ENCODE measurements at places on chromosomes 4 and X.

GRCh38 chr4:120682981-120683380, 239.5 kb downstream of the PRDM5 start:
- DNase-seq, result peak; percentile 10

DNA sequence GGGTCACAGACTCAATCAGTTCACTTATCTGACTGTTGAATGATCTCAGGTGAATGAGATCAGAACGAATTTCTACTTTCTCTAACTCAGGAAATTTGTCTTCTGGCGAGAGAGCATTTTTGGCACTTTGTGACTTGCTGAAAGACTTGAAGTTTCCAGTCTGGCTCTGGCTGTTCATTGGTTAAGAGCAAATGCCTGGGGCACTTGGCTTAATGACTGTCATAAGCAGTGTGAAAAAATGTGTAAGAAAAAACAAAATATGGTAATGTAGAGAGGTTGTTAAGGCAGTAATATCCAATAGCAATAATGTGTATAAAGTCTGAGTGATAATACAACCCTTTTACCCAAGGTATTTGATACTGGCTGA, 71.3 kb upstream of the PGRMC2 start:
- DNase-seq, result no peak

DNA sequence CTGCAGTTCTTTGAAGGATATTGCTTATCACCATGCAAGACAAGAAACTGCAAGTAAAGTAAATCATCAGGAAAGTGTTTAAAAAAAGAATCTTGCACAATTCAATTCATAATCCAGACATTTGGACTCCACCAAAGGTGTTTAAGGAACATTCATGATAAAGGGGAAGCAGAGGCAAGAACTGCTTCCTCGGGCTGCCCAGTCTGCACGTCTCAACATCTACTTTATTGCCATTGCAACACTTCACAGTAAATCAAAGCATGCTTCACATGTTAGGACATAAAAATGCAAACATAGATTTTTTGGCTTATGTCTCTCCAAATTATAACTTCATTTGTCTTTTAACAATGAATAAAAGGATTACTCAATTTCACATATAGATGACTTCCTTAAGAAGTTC, 42.5 kb downstream of the MID1 start:
- no peak for DNase-seq

- peak; percentile 96 for DNase-seq
These were observed 319.1 kb downstream of the GPAT3 start for GRCh38 chr4:83855044-83855443.

- no peak for DNase-seq
These were observed 78.0 kb upstream of the PDHA2 start for GRCh38 chr4:95761871-95762270.

GRCh38 chrX:149803458-149804062, 21.8 kb downstream of the MAGEA9 start:
- DNase-seq, result no peak

- no peak for DNase-seq
These were observed 11.6 kb downstream of the FGA start for GRCh38 chr4:154578919-154579318.

DNA sequence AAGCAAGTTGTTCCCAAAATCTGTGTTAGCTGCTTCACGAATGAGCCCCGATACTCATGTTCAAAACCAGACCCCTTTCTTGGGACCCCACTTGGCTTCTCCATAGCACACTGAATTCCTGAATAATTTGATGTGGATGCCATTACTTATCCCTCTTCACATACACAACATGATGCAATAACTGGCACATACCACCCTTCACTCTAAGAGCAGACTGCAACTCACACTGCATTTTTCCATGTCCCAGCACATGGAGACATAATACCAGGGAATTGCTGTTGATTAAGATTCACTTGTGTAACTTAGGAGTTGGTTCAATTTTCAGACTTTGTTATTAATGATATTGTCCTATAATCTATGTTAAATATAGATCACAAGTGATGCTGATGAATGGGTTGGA, 213.4 kb downstream of the MAML3 start:
- peak; percentile 48 for DNase-seq

DNA sequence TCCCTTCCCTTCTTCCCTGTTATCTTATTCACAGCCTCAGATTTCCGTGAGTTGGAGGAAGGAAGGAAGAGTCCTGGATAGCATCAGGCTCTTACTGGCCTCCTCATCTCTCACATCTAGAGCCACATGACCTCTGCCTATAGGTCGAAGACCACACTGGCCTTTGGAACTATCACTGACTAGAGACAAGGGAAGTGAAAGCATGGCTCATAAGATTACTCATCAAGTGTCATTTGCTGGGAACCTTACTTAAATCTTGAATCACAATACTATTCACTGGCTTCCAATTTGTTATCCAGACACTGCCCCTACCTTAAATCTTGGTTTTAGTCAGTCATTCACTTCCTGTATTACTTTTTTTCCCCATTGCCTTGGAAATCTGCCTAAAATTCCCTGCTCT, 61.6 kb upstream of the MTMR8 start:
- DNase-seq, result no peak

GRCh38 chr4:11801466-11802446, 373.1 kb upstream of the HS3ST1 start:
- no peak for DNase-seq

GRCh38 chr4:1329408-1330371, 17.3 kb upstream of the UVSSA start:
- DNase-seq, result no peak

GRCh38 chr4:176902710-176903323, 110.1 kb upstream of the VEGFC start:
- peak; percentile 97 for DNase-seq

GRCh38 chr4:2217726-2218125, 24.2 kb downstream of the HAUS3 start:
- DNase-seq, result peak; percentile 6

- no peak for DNase-seq
These were observed 904.9 kb upstream of the AGA start for GRCh38 chr4:178347111-178347510.

GRCh38 chr4:166622425-166622977, 611.8 kb downstream of the SPOCK3 start:
- DNase-seq, result no peak

DNA sequence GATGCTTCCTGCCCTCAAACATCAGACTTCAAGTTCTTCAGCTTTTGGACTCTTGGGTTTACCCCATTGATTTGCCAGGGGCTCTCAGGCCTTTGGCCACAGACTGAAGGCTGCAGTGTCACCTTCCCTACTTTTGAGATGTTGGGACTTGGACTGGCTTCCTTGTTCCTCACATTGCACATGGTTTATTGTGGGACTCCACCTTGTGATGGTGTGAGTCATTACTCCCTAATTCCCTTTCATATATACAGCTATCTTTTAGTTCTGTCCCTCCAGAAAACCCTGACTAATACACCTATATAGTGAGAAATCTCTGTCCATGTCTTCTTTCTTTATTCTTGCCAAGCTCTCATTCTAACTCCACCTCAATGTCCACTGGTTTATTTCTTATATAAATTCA, 736.9 kb upstream of the HS3ST1 start:
- DNase-seq, result no peak

DNA sequence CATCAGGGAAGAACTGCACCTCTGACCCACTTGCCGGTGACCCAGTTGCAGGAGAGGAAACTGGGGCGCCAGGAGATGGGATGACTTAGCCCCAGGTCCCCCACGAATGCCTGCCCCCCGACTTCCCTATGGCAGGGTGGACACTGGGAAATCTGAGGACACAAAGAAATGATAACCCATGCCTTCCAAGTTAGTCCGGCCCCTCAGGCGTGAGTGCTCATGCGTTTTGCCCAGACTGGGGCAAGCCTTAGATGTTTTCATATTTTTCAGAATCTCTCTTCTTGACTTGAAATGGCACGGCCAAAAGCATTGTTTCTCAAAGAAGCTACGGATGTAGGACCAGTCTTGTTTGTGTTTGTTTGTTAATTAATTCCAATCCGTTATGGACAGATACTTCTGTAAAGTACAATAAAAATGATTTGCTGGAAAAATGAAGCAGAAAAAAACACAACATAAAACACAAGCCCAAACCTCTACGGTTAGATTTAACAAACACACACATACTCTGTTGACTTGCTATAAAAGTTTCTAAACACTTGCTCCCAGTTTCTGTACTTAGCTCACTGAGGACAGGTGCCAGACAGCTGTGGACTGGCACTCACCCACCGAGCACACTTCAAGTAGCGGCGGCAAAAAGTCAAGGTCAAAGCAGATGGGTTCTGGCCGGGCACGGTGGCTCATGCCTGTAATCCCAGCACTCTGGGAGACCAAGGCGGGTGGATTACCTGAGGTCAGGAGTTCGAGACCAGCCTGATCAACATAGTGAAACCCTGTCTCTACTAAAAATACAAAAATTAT, 341.5 kb downstream of the BCOR start:
- DNase-seq, result no peak

DNA sequence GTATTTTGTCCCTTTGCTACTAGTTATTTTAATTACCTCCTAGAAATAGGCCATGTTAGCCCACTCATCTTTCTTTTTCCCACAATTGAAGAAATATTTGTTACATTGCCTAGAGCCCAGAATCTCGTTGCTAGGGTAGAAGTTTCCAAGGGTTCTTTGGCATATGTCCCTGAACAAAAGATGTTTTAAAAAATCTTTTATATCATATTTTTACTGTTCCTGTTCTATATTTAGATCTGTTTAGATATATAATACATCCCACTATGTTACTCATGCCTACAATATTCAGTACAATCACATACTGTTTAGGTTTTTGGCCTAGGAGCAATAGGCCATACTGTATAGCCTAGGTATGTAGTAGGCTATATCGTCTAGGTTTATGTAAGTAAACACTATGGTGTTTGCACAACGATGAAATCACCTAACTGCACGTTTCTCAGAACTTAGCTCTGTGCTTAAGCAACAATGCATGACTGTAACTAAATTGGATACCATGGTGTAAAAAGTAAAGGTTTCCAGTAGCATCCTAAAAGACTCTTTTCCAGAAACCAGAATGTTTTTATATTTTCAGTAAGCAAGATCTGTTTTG, 236.0 kb upstream of the SLIT2 start:
- peak; percentile 67 for DNase-seq

GRCh38 chrX:93695981-93696380, 22.0 kb downstream of the FAM133A start:
- no peak for DNase-seq

- no peak for DNase-seq
These were observed 256.3 kb downstream of the KCNIP4 start for GRCh38 chr4:21692241-21692640.

DNA sequence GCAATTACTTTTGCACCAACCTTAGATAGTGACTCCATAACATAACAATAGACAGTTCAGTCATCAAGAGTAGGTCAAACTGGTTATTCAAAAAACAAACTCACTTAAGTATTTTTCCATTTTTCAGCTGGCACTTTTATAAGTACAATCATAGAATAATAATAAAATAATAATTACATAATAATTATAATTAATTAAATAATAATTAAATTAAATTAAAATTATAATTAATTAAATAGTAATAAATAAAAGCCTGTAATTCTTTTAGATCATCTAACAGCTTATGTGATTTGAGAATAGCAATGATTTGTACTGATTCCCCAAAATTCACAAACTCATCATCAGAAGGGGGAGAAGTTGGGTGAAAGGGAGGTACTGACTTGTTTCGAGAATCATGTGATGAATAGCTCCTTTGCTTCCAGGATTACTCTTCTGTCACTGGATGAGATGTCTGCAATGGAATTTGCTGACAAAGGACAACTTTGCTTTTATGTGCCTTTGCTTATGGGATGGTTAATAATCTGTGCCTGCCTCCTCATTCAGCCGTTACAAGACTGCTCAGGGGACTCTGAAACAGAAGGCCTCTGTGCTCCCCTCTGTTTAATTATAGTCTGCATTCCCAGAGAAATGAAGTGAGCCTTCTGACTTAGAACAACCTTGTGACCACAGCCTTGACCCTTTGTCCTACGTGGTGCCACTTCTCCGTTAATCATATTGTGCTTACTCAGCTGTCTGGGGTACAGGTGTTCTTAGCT, 104.8 kb upstream of the ENPEP start:
- DNase-seq, result no peak

- no peak for DNase-seq
These were observed 198.6 kb upstream of the AGA start for GRCh38 chr4:177640864-177641263.

DNA sequence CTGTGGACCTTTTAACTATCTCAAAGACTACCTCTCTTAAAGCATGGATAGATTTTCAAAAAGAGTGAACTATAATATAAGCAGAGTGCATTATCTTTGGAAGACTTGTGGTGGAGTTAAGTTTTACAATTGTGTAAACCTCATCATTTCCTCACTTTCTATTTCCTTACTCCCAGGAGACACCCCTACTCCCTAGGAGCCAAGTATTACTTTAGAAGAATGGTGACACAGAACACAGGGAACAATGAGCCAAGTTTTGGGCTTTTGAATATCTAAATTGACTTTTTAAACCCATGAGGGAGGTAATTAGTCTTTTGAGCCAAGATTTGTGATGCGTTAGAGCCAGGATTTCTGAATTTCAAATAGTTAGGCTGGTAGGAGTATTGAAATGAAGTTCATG, 78.9 kb upstream of the UNC5C start:
- no peak for DNase-seq

GRCh38 chr4:54082168-54082567, 17.8 kb upstream of the CHIC2 start:
- peak; percentile 99 for DNase-seq

DNA sequence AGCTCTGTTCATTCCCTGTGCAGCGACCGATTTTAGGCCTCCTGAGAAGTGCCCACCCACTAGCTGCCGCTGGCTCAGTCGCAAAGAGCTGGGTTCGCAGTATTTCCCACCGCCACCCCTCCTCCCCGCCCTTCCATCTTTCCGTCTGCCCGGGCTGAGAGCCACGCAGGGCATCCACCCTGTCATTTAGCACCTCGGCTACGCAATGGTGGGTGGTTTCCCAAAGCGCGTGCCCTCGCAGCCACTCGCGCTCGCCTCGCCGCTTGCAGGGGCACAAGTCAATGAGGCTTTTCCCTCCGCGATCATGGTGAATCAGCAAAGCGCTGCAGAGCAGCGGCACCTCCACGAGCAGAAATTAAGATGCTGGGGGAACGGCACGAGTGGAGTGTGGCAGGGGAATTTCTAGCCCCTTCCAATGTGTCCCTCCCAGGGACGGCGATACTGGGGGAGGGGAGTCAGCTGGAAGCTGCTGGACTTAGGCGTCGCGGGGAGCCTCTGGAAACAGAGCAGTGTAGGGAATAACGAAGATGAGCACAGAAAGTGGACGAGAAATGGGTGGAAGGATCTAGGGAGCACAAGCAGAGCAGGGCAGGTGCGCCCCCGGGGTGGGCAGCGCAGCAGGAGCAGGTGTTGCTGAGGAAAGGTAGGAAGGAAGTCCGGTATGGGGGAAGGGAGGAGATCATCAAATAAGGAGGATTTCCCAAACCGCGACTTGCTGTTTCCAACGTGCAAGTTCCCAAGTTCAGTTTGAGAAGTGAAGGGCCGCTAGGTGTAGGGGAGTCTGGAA, 2.4 kb upstream of the PTCHD1 start:
- DNase-seq, result no peak

- no peak for DNase-seq
These were observed 18.6 kb upstream of the ADRA2C start for GRCh38 chr4:3747581-3747904.

GRCh38 chr4:124768596-124769365, 56.2 kb upstream of the ANKRD50 start:
- no peak for DNase-seq

- peak; percentile 90 for DNase-seq
These were observed at the start of gene LRPAP1 for GRCh38 chr4:3531879-3532750. Gene LRPAP1, minus strand, starts transcription at chr4:3532422. Its CDS starts 10 bp downstream, at chr4:3532412.
